Stimulated activated CD8-positive, alpha-beta memory T cell treated with anti-CD3 and anti-CD28 coated beads, Interleukin-7, amount 100 ng/mL, for 24 hours (primary cell): ENCODE measurements at places on chromosomes 5 and 9.

DNA sequence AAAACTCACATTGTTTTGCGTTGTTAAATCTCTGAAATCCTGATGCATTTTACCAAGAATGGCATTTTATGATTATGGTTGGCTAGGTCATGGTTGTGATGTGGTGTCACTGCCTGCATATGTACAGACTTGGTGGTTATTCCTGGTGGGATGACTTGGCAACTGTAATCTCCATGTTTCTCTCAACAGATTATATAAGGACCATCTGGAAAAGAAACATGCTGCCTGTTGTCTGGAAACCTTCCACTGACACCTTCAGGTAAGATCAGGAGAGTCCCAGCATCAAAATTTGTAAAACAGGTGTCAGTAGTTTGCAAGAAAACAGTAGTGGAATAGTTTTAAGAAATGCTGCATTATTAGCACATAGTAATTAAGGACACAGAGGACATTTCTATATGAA, 3.0 kb upstream of the ACER2 start:
- DNase-seq = no peak

DNA sequence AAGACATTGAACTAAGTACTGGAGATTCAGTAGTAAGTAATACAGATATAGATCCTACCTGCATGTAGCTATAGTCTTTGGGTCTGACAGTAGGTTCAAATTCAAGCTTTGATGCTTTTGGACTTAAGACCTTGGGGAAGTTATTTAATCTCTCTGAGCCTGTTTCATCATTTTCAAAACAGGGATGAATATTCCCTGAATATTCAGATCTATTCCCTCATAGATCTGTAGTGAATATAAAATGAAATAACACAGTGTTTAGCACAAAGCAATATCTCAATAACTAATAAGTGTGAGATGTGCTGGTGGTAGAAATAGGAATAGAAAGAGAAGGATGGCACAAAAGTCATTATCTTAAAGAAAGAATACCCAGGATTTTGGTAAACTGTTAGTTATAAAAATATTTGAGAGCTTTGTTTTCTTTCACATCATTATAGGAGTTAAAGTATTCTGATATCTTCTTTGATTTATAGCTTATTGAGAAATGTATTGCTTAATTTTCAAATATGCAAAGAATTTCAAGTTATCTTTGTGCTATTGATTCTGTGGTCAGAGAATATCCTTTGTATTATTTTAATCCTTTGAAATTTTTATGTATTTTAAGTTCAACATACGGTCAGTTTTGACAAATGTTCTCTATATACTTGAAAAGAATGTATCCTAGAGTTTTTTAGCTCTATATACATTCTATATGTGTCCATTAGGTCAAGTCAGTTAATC, 11.4 kb upstream of the RANBP3L start:
- no peak for DNase-seq

DNA sequence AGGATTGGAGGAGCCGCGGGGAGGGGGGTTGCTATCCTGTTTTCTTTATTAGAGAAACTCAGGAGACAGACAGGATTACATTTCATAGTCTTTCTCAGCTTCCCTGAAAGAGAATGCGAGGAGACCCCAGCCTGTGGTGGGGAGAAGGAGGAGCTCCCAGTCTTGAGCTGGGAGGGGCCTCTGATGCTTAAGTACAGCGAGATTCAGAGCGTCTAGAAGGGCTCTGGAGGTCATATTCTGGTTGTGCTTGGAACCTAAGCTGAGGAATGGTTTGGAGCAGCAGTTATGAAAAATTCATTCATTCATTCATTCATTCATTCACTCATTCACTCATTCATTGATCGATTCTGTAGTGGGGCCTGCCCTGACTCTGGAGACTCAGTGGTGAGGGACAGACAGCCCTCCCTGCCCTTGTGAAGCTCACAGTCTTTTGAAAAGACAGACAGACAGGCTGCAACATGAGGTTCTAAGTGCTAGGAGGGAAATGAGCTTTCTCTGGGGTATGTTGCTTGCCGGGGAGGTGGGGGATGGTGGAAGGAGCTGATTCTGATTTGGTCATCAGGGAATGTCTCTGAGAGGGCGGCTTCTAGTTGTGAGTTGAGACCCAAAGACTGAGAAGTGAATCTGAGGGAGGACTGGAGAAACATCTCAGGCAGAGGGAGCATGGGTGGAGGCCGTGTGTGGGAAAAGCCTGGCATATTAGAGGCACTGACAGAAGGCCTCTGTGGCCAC, 2.5 kb upstream of the SPRY4 start:
- DNase-seq = no peak

DNA sequence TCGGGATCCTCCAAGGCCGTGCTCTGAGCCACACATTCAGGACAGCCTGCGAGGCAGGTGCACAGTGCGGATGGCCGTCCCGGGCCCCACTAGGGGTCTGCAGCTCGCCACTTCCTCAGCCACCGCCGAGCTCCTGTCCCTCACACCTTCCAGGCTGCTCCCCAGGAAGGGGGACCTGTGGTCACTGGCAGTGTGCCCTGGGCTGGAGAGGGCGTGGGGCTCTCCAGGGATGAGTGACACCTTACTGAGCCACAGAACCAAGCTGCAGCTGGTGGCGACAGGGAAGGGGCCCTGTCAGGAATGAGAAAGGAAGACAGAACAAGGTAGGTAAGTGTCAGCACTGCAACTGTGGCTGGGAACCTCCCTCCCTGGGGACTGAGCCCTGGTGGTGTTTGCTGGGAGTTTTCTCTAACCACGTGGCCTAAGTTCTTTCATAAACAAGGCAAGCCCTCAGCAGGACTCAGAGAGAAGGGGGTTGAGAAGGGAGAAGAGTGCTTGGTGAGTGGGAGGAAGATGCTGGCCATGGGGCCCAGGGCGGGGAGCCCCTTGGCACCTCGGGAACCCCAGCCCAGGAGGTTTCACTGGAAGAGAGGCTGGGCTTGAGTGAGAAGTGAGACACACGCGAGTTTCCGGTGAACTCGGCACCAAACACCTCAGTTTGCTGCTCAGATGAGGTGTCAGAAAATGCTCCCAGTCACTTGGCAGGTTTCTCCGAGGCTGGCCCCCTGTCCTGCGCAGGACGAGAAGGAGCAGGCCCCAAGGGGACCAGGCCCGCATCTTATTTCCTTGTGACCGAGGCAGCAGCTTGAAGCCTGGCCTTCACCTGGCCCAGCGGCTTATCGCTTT, 5.2 kb downstream of the IL13 start:
- no peak for DNase-seq

DNA sequence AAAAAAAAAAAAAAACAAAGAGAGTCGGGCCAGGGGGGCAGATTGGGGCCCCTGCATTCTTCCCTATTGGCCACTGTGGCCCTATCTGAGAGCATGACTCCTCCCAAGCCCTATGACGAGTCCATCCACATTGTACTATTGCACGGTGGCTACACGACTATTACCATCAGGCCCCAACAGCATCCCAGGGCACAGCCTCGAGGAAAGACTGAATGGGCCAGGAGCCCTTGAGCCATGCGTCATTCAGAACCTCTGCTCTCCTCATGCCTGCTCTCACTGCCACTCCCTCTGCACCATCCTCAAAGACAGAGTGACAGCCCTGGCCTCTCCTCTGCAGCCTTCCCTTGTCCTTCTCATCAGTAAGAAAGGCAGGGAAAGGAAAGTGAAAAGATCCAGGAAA, 20.2 kb upstream of the ORM1 start:
- DNase-seq = no peak

GRCh38 chr5:125393221-125393815, 646.9 kb upstream of the ZNF608 start:
- no peak for DNase-seq

DNA sequence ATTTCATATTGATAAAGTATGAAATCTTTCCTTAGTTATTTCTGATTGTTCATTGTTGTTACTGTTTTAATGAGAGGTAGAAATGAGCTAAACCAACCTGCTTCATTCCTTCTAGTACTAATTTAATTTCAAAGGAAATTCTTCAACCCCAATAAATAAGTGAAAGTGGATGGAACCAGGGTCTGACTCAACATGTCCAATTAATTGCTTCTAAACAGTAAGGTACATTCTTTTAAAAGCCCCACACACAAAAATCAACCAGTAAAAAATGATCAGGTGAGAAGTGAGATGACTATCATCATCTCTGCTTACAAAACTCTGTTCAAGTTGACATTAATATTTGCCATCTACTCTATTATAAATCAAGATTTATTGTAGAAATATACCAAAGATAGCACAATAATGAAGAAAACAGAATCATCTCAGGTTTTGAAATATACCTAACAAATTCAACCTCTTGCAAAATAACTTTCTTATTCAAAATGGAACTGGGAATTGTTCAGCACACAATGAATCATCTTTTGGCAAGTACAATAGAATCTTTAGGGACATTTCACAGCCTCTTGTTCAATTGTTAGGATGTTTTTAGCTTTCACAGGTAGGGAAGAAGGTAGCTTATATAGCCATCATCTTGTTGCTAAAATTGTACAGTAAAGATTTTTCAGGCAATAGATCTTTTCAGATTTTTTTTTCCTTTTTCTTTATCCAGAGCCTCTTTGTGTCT, 114.5 kb downstream of the RPS23 start:
- DNase-seq = no peak

DNA sequence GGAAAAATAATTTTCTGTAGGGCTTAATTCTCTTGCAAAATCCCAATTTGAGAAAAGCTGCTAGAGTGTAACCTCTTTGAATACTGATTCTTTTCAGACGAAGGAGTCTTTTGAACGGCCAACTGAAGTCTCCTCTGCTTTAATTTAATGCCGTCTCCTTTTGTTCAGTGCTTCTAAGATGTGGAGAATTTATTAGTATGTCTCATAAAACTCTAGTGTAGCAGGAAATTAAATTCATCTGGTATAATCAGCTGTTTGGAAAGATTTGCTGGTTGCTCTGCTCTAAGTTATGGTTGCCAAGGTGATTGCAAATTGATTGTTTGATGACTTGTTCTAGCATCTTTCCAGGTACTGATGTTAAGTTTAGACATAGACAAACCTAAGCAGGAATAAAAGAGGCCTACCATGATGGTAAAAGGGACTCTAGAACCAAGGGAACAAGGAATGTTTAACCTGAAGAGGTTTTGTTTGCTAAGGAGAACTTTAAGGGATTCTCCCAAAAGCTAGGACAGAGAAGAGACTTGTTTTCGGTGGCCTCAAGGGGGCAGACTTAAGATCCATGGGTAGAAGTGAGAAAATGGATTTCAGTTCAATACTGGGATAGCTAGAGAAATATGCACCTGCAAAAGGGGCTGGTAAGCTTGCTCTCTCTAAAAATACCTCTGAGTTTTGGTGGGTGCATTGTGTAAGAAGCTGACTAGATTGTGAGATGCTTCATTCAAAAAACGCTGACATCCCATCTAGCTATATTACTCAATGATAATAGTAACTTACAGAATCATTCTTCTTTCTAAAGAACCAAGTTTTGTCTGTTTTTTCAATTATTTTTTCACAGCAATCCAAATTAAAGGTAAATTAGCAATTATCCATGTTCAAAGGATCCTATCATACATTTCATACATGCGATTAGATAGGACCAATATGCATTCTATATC, 5.7 kb upstream of the ADRB2 start:
- DNase-seq = no peak
